ENCODE measurements at places on chromosomes 13 and 19. TPM values are rescaled to one million over a fixed set of nuclear protein-coding genes. Genes with fewer than 3 reads are reported as not detected.

The DHDH gene
- total RNA-seq, result 0.21 TPM

The C5AR1 gene
- 92.2 TPM for total RNA-seq

The POU2F2 gene
- total RNA-seq, result 8.3 TPM

The ZNF790 gene
- total RNA-seq, result 1.8 TPM

The LHB gene
- not detected for total RNA-seq

The ZNF497 gene
- total RNA-seq, result 0.31 TPM

The C1QTNF9B gene
- not detected for total RNA-seq

The CATSPERD gene
- not detected for total RNA-seq

The ARHGAP45 gene
- 261 TPM for total RNA-seq

The TMEM38A gene
- total RNA-seq, result 2.7 TPM

The NLRP11 gene
- under 0.01 TPM for total RNA-seq

The MEDAG gene
- total RNA-seq, result not detected

The PCDH20 gene
- total RNA-seq, result not detected

The NLRP4 gene
- not detected for total RNA-seq

The RAB3A gene
- 3.8 TPM for total RNA-seq

The ESD gene
- 58.7 TPM for total RNA-seq

The DOCK9 gene
- total RNA-seq, result 54.9 TPM

The MCOLN1 gene
- total RNA-seq, result 7.9 TPM

The SUPT20H gene
- 42.6 TPM for total RNA-seq

The ZNF615 gene
- total RNA-seq, result 16.1 TPM

The C1QTNF9 gene
- not detected for total RNA-seq

The FBXO27 gene
- total RNA-seq, result not detected

The NKPD1 gene
- 0.84 TPM for total RNA-seq

The CBY2 gene
- 0.21 TPM for total RNA-seq

The CYP4F2 gene
- not detected for total RNA-seq

The SULT2B1 gene
- not detected for total RNA-seq

The ZNF471 gene
- 1.2 TPM for total RNA-seq

The CYP2A6 gene
- total RNA-seq, result not detected

The MISP3 gene
- total RNA-seq, result 1.7 TPM

The MCEMP1 gene
- 1.8 TPM for total RNA-seq

The ZNF418 gene
- 2.7 TPM for total RNA-seq

The SWSAP1 gene
- 0.94 TPM for total RNA-seq

The VSIG10L gene
- total RNA-seq, result 0.10 TPM

The OR10H2 gene
- total RNA-seq, result not detected

The GNA15 gene
- total RNA-seq, result 48.3 TPM

The SLC8A2 gene
- not detected for total RNA-seq

The TTYH1 gene
- total RNA-seq, result 0.31 TPM

The C2CD4C gene
- not detected for total RNA-seq

The IL12RB1 gene
- total RNA-seq, result 26.9 TPM

The CYP2F1 gene
- total RNA-seq, result 0.10 TPM

The DIAPH3 gene
- 0.21 TPM for total RNA-seq

The PIN1 gene
- 44.7 TPM for total RNA-seq

The TNFAIP8L1 gene
- total RNA-seq, result 5.5 TPM

The ZNF841 gene
- total RNA-seq, result 19.6 TPM

The DACT3 gene
- total RNA-seq, result 0.63 TPM

The EBI3 gene
- total RNA-seq, result 0.42 TPM

The BRSK1 gene
- 0.52 TPM for total RNA-seq

The NRTN gene
- total RNA-seq, result 0.10 TPM

The U2AF1L4 gene
- 18.4 TPM for total RNA-seq

The KLK10 gene
- total RNA-seq, result not detected

The ZNF749 gene
- total RNA-seq, result 5.0 TPM
